Gastrocnemius medialis (tissue), 4 donors: ENCODE measurements at places on chromosomes 6 and 20. TPM values are rescaled to one million over a fixed set of nuclear protein-coding genes. Genes with fewer than 3 reads are reported as not detected.

FABP7 gene
- total RNA-seq: 21.0 TPM

GRCh38 chr6:132392270-132392646 is 9.0 kb downstream of the MOXD1 start:
- DNase-seq: no peak
- no peaks in the 10 kb centered on the region for H3K36me3 ChIP-seq
- no peaks in the 10 kb centered on the region for H3K4me1 ChIP-seq

DNA sequence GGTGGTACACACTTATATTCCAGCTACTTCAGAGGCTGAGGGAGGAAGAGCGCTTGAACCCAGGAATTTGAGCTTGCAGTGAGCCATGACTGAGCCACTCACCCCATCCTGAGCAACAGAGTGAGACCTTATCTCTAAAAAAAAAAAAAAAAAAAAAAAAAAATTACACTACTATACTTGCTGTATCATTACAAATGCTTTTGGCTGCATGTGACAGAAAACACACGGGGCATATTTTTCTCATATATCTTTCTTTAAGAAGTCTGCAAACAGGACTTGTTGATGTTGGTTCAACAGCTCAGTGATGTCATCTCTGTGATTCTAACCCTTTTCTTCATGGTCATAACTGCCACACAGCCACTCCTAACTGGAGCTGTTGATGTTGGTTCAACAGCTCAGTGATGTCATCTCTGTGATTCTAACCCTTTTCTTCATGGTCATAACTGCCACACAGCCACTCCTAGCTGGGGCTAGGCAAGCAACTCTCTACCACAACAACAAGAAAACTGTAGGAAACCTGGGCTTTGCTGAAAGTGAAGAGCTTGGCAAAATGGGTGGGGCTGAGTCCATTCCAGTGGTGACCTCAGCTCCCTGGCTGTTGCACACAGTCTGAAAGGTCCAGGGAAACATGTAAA is 19.8 kb downstream of the MTFR2 start:
- H3K4me1 ChIP-seq: no peaks in the 10 kb centered on the region
- H3K27me3 ChIP-seq: no peaks in the 10 kb centered on the region
- no peaks in the 10 kb centered on the region for H3K36me3 ChIP-seq
- H3K27ac ChIP-seq: no peak overlapping the region
- H3K4me3 ChIP-seq: no peak overlapping the region

GRCh38 chr6:13009461-13009860 is 292.9 kb downstream of the PHACTR1 start:
- H3K27me3 ChIP-seq: peaks cover 23% of the 10 kb centered on the region
- no peak for DNase-seq
- no peaks in the 10 kb centered on the region for H3K4me1 ChIP-seq
- no peak overlapping the region for H3K4me3 ChIP-seq

GRCh38 chr20:63071541-63072181 is 64.9 kb upstream of the BHLHE23 start:
- no peak overlapping the region for H3K4me3 ChIP-seq
- H3K27ac ChIP-seq: no peak overlapping the region
- peaks cover 59% of the 10 kb centered on the region for H3K27me3 ChIP-seq
- H3K4me1 ChIP-seq: no peaks in the 10 kb centered on the region

- no peak overlapping the region for H3K27ac ChIP-seq
- H3K27me3 ChIP-seq: no peaks in the 10 kb centered on the region
- peaks cover 5% of the 10 kb centered on the region for H3K4me1 ChIP-seq
Measured at GRCh38 chr6:157376706-157377230, 4.2 kb upstream of the ZDHHC14 start.
